Type B pancreatic cell (in vitro differentiated cells): ENCODE measurements at places on chromosomes 12 and 14.

DNA sequence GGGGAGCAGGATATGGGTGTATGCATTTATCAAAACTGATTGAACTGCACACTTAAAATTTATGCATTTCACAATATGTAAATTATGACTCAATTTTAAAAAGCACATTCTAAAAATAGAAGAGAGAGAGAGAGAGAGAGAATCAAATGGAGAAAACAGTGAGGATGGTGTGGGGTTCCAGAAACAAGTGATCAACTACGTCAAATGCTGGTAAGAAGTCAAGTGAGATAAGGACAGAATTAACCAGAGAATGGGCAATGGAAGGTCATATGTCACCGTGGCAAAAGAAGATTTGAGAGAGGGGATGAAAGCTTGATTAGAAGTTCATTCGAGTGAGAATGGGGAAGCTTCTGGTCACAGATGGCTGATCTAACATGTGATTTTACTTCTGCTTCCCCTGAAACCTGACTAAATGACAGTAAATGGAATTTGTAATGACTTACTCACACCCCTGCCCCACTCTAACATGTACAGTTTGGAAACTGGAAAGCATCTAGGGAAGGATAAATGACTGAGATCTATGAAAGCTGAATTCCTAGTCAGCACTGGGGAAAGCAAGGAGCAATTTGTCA, 276.5 kb upstream of the AMIGO2 start:
- no peak overlapping the region for H3K4me3 ChIP-seq
- no peaks in the 10 kb centered on the region for H3K36me3 ChIP-seq
- no peaks in the 10 kb centered on the region for H3K27me3 ChIP-seq
- H3K4me1 ChIP-seq: no peaks in the 10 kb centered on the region
- no peak for DNase-seq
- H3K27ac ChIP-seq: no peak overlapping the region

DNA sequence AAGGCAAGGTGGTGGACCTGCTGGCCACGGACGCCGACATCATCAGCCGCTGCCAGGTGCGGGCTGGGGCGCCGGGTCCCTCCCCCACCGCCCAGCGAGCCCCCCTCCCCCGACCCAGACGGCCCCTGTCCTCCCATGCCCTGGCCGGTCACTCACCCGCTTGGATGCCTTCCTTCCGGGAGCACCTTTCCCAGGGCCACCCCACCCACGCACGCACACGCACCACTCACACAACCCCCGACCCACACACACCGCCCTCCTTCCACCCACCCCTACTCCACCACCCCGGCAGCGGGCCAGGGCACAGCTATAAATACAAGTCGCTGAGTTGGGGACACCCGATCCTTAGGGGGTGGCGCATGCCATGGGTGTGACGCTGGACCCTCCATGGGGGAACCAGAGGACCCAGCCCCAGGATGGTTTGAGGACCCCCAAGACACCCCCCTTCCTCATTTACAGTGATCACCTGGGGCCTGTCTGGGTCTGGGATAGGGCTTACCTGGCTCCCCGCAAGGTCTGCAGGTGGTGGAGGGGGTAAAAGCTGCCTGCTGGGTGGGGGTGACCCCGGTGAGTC, 465 bp downstream of the ADSS1 start:
- peak overlapping the region; percentile 20 for H3K4me3 ChIP-seq
- peaks cover 9% of the 10 kb centered on the region for H3K4me1 ChIP-seq
- H3K27ac ChIP-seq: no peak overlapping the region

DNA sequence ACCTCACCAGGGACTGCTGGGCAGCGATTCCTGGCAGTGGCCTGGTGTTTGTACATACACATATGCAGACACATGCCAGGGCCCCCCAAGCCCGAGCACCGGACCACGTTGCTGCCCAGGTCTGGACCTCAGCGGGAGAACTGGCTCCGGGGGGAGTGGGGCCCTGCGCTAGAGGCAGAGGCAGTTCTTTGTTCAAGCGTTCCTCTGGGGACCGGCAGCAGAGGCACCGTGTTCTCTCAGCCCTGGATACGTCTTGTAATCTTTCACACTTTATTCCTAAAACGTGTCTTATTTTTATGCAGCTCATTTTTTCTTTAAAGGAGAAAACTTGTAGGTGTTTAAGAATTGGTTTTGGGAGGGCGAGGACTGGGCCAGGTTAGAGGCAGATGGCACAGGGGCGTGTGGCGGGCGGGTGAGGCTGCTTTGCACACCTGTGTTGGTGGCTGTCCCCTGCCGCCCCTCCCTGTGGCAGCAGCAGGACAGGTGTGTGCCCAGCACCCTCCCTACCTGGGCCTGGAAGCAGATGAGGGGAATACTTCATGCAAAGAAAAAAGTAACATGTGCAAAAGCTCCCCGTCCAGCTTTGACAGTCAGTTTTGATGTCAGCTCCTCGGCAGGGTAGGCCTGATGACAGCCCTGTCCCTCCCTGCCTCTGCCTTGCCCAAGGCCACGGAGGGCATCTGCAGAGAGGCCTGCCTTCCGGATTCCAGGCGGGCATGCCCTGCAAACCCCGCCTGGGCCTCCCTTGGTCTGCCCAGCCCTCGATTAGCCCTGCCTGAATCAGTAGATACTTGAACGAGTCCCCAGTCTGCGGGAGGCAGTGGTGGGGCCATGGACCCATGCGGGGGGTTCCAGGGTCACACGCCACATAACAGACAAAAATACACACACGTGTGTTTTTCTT, 7.0 kb upstream of the PUS1 start:
- peaks cover 5% of the 10 kb centered on the region for H3K36me3 ChIP-seq
- peak overlapping the region; percentile 78 for H3K27ac ChIP-seq
- no peak for DNase-seq
- no peaks in the 10 kb centered on the region for H3K4me1 ChIP-seq
- no peak overlapping the region for H3K4me3 ChIP-seq
- no peaks in the 10 kb centered on the region for H3K27me3 ChIP-seq

- peaks cover 3% of the 10 kb centered on the region for H3K27me3 ChIP-seq
- no peak for DNase-seq
- no peak overlapping the region for H3K4me3 ChIP-seq
- no peaks in the 10 kb centered on the region for H3K36me3 ChIP-seq
Observed at GRCh38 chr14:56686416-56686815, 106.8 kb downstream of the TMEM260 start.

- no peaks in the 10 kb centered on the region for H3K36me3 ChIP-seq
- no peak overlapping the region for H3K4me3 ChIP-seq
Observed at GRCh38 chr14:95258754-95259593, 60.7 kb downstream of the CLMN start.

DNA sequence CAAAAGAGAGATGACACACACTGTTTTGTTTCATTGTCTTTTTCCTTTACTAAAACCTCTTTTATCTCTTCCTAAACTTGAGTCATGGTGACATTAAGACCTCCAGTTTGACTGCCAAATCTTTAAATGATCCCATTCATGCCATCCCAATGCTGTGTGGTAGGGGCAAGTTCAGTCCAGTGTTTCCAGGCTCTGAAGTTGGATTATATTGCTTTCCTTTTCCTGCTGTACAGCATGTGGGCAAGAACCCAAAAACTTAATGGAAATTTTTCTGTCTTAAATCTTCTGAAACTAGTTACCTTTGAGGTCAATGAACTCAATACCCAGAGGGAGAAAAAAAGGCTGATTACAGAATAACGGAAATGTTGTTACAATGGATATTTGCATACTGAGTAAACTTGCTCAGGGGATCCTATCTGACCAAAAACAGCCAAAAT, 187.1 kb upstream of the FAR2 start:
- no peak overlapping the region for H3K27ac ChIP-seq
- peaks cover 6% of the 10 kb centered on the region for H3K4me1 ChIP-seq
- H3K36me3 ChIP-seq: no peaks in the 10 kb centered on the region
- no peak for DNase-seq
- H3K4me3 ChIP-seq: no peak overlapping the region

DNA sequence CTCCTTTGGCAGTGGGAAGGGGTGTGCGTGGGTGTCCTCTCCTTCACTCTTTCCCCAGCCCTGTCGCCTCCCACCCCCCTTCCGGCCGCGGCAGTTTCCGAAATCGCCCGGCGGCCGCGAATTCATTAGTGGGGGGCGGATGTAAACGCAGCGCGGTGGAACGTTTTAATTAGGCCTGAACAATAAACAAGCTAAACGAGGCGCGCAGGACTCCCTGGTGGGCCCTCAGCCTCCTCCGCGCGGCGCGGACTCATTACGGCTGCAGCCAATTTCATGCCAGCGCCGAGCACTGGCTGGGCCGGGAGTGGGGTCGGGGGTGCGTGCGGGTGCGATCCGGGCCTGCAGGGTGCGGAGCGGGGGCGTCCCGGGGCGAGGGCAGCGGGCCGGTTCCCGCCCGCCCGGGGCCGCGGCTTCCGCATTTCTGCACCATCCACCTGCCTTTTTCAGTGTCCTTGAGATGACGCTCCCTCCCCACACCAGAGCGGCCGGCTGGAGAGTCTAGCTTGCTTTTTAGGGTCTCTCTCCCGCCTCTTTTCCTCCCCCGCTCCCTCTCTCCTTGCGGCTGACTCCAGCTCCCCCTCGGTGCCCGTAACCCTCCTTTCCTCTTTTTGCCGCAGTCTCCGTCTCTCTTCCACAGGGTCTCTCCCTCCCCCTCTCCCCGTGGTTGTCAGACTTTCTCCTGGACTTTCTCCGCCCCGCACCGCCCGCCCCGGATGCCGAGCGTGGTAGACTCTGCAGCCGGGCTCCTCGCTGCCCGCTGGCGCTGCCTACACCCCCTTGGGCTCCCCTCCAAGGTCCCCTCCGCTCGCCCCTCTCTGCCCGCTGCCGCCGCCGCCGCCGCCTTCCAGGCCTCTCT, at the start of gene CISTR:
TSS of gene CISTR (minus strand) at position 644 of the 856 bp plus-strand sequence.
- peaks cover 15% of the 10 kb centered on the region for H3K27me3 ChIP-seq
- no peak within 1 kb of the TSS for H3K4me3 ChIP-seq
- no peaks in the 10 kb centered on the region for H3K36me3 ChIP-seq
- DNase-seq: no peak
- H3K27ac ChIP-seq: peak within 1 kb of the TSS; percentile 57

DNA sequence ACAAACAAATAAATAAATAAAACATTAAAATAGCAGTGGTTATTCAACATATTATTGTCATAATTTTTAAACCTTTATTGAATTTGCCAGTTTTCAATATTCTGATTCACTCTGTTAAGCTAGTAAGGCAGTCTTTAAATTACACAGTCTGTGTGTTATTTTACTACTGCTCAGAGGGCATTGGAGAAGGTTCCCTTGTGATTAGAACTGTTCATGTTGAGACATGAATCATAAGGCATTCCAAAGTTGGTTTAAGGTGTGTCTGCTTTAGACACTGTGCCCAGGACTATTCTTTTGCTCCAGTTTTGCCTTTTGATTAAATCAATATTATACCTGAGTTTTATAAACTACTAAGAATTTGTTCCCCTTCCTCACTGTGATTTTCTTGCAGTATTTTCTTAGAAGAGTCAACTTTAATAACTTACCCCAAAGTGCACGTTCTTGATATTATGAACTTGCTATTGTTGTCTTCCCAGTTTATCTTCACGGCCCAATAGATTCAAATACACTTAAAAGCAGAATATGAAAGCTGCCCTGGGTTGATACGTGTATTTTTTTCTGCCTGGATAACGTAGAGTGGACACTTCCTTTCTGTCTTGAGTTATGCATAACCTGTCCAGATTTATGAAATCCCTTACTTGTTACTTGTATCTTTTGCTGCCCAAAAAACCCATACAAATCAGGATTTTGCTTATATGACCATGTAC, 105.3 kb upstream of the BCAT1 start:
- H3K4me1 ChIP-seq: no peaks in the 10 kb centered on the region
- no peaks in the 10 kb centered on the region for H3K27me3 ChIP-seq
- peak overlapping the region; percentile 4 for H3K27ac ChIP-seq

DNA sequence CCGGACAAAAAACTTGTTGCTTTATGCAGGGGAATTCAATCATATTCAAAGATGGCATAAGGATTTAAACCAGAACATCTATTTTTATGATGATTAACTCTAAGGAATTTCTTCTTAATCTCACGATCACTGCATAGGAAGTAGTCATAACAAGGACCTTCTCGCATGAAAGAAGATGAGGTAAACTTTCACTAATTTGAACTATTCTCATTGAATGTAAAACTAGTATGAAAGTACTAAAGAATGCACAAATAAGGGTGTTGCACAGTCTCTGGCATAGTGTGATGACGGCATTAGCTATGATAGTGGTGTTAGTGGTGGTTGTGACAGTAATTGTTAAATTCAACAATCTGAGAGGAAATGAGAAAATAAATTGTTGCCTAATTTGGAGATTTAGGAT, 280.0 kb downstream of the SLC6A15 start:
- no peaks in the 10 kb centered on the region for H3K27me3 ChIP-seq
- H3K36me3 ChIP-seq: no peaks in the 10 kb centered on the region
- DNase-seq: no peak
- peak overlapping the region; percentile 15 for H3K27ac ChIP-seq
- H3K4me1 ChIP-seq: peaks cover 5% of the 10 kb centered on the region

DNA sequence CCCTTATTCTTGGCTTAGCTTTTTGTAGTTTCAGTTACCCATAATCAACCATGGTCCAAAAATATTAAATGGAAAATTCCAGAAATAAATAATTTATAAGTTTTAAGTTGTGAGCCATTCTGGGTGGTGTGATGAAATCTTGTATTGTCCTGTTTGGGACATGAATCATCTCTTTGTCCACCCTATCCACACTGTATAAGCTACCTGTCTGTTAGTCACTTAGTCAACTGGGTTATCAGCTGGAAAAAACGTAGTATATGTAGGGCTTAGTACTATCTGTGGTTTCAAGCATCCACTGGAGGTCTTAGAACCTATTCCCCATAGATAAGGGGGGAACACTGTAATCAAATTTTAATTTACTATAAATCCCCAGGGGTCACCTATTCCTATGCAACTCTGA, 52.7 kb downstream of the NKX2-1 start:
- H3K27ac ChIP-seq: no peak overlapping the region
- no peaks in the 10 kb centered on the region for H3K36me3 ChIP-seq
- H3K4me3 ChIP-seq: no peak overlapping the region
- no peaks in the 10 kb centered on the region for H3K4me1 ChIP-seq
- no peak for DNase-seq
- H3K27me3 ChIP-seq: peaks cover 39% of the 10 kb centered on the region

DNA sequence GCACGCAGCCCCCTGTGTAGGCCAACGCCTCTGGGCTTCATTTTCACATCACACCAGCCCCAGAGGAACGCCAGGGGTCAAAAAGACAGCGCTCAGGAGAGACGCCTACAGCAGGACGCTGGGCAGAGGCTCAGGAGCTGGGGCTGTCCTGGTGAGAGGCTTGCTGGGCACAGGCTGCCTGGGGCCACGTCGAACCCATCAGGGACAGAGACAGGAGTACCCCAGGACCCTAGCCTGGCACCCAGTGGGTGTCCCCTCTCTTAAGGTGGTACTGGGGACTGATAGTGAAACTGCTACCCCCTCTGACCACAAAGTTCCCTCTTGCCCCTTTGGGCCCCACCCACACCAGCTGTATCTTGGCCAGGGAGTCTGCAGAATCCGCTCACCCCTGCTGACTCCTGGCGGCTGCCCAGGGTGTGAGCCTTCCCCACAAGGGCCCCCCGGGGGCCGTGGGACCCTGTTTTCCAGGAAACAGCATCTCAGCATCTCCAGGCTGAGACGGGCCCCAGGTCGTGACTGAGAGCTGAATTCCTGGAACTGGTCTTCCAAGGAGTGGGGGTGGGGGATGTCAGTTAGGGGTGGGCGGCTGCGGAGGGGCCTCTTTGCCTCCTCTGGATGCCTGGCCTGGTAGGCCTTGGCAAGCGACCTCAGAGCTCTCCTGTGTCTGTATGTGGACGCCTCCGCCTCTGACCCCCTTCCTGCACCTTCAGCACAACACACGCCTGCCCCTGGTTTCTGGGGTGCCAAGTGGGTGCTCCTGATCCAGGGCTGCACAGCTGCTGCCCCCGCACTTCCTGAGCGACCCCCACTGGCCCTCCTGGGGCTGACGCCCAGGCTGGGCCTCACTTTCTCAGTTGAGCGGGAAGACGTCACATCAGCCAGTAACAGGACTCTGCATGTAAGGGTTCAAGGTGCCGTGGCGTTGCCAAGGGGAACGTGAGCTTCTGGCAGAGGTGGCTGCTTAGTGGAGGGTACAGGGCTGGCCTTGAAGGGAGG, 321.9 kb upstream of the RTL1 start:
- H3K27me3 ChIP-seq: peaks cover 6% of the 10 kb centered on the region
- no peak overlapping the region for H3K27ac ChIP-seq
- H3K36me3 ChIP-seq: no peaks in the 10 kb centered on the region
- peaks cover 18% of the 10 kb centered on the region for H3K4me1 ChIP-seq
- H3K4me3 ChIP-seq: no peak overlapping the region
